Uterine smooth muscle cell (primary cell): ENCODE measurements at places on chromosomes 3 and 15. TPM values are rescaled to one million over a fixed set of nuclear protein-coding genes. Genes with fewer than 3 reads are reported as not detected.

The AGBL1 gene
- total RNA-seq, result not detected in 2 replicates

The A4GNT gene
- not detected in 2 replicates for total RNA-seq

The EPB42 gene
- total RNA-seq, result not detected in 2 replicates

The TMC3 gene
- total RNA-seq, result not detected in 2 replicates

The ZDHHC23 gene
- 0.55 and 1.1 TPM in 2 replicates for total RNA-seq

The ELL3 gene
- total RNA-seq, result 2.7 and 3.1 TPM in 2 replicates

The CCDC80 gene
- 134 and 363 TPM in 2 replicates for total RNA-seq

The ASB14 gene
- under 0.01 TPM in 1 of 2 replicates, not detected in the other for total RNA-seq

The CFAP91 gene
- 0.62 and 0.77 TPM in 2 replicates for total RNA-seq
